Activated effector memory CD4-positive, alpha-beta T cell treated with Interleukin-2 at 50 U/mL for 16 hours (primary cell): ENCODE measurements at places on chromosomes 3 and 15.

DNA sequence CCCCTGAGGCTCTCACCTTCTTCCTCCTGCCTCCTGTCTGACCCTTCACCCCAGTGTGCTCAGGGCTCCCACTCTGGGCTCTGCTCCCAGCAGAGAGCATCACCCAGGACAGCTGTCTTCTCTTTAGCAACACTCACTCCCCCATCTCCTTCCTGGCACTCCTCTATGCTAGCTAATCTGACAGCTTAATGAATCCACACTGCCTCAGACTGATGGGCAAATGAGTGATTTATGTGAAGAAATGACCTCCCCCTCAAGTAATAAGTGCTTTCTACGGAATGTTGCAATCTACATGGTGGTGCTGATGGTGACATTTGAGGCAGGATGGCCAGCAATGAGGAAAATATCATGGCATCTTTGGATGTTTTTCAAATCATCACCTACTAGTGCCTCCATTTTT, 83.6 kb downstream of the LSM3 start:
- DNase-seq, result no peak

DNA sequence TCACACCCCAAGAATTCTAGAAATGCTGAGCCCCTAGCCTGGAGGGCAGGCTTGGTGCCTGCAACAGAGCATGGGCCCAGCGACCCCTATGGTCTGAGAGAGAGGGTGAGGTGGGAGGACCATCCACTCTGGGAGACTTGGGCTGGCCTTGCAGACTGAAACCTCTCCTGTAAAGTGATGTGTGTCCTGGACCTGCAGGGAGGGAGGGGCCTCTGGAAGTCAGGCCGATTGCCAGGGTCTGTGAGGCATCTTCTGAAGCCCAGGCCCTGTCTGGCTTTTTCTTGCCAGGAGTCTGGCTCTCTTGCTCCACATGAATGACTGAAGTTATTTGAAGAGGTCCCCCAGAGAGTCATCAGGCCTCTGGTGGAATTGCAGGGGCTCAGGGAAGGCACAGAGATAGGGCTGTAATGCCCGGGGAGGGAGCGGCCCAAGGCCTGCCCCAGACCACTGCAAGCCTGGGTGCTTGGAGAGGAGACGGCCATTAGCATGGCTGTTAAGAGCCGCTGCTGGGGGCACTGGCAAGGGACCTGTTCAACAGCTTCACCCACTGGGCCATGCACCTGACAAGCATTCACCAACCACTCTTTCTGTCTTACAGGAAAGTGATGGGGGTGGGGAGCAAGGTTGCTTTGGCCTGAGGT, 56.0 kb upstream of the CHRNA7 start:
- no peak for DNase-seq

DNA sequence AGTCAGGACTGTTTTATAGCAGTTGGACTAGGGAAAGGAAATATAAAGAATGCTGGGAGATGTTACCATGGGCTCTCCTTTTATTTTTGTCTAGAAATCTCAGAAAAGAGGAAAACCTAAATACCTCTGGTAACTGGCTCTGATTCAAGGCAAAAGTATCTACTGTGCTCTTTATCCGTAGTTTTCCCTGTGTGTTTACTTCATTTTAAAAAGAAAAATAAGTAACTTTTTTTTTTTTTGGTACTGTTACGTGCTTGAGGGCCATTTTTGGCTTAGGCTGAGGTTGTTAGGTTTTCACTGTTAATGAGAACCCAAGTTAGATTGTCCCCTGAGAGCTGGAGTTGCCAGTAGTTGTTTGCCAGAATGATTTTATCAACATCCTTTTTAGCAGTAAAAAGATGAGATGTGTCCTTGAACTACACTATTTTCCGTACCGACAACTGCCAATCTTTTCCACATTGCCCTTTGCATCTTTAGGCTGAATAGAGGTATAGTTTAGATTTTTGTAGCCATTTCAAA, 35.8 kb downstream of the IQGAP1 start:
- DNase-seq, result no peak

DNA sequence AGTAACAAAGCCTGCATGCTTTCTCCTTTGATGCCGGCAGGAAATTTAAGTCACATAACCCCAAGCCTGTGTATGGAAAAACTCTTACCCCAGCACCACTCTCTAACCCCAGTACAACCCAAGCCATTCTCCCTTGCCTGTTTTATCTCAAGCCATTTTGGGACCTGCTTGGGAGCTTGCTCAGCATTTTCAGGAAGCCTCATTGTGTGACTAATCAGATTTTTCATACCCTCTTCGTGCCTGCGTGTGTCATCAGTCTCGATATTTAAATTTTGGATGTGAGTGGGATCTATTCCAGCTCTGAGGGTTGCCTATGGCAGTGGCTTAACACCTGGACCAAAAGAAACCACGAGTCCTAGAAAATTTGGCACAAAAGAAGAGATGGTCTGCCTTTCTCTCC, 426.2 kb downstream of the SQOR start:
- no peak for DNase-seq

DNA sequence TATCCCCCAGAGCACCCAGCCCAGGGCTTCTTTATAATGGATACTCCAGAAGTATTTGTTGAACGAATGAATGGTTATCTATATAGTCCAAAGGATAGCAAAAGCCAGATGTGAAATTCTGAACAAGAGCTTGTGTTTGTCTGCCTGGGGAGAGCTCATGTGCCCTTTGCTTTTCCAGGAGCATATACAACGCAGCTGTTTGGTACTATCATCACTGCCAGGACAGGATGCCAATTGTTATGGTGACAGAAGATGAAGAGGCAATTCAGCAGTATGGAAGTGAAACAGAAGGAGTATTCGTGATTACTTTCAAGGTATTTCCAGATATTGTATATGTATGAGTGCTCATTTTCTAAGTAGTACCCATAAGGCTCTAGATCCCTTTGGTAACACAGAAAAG, 15.2 kb downstream of the DIS3L start:
- DNase-seq, result no peak

GRCh38 chr15:62828364-62828763, 214.2 kb upstream of the TPM1 start:
- DNase-seq, result no peak

DNA sequence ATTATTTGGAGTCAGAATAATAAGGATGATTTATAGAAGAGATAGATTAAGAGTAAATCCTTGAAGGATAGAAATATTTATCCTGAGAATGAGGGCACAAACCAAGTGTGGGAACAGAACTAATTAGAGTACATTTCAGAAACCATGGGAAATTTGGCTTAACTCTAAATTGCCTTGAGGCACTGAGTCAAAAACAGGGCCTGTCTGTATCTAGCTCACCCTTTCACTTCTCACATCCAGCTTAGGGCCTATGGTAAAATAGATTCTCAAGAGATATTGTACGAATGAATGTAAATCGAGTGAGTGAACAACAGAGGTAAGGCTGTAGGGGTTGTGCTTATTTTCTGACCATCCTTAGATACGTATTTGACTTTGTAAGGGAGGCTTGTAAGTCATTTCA, 586.1 kb upstream of the DPPA4 start:
- no peak for DNase-seq

DNA sequence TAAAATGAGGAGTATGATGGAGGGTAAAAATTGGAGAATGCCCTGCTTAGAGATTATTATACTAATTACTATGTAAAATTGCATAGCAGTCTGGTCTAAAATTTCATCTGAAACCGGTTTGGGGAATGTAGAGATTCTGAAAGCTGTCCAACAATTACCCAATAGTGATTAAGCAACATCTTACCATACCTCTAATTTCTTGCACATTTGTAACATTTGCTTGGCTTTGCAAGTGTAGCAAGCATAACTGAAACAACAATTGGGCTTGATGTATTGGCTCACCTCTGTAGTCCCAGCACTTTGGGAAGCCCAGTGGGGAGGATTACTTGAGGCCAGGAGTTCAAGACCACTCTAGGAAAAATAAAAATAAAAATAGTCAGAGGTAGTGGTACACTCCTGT, 17.4 kb downstream of the AADACL2 start:
- no peak for DNase-seq

GRCh38 chr3:149449182-149449581, 25.3 kb upstream of the TM4SF4 start:
- DNase-seq, result no peak

GRCh38 chr15:98764291-98764690, 116.0 kb downstream of the IGF1R start:
- DNase-seq, result no peak

DNA sequence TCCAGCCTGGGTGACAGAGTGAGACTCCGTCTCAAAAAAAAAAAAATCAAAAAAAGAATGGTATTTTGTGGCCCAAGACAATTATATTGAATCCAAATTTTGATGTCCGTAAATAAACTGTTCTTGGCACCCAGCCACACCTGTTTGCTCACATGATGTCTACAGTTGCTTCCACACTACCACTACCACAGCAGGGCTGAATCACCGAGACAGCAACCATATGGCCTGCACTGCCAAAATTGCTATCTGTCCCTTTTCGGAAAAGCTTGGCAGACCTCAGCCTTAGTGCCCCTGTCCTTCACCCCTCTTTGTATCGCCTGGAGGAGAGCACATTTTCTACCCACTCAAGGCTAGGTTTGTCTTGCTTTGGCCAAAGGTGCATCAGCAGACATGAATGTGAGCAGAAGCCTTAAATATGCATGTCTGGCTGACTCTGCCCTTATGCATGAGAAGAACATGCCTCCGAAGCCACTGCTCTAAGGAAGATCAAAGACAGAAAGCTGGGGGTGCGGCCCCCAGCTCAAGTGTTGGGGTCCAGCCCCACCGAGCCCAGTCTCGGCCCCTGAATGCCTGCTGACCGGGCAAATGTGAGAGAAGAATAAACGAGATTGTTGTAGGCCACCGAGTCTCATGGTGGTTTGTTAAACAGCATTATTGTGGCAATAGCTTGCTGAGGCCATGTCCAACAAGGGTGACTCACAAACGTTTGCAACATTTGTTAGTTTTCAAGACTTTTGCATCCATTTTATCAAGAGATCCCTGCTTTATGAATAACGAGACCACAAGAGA, 108.1 kb downstream of the TPRA1 start:
- DNase-seq, result no peak

GRCh38 chr3:30026851-30027250, 579.5 kb upstream of the TGFBR2 start:
- DNase-seq, result no peak

- DNase-seq, result no peak
These were observed 25.1 kb downstream of the LRRFIP2 start for GRCh38 chr3:37149257-37149656.

- DNase-seq, result no peak
These were observed 16.7 kb upstream of the ZMAT3 start for GRCh38 chr3:179088306-179088705.

DNA sequence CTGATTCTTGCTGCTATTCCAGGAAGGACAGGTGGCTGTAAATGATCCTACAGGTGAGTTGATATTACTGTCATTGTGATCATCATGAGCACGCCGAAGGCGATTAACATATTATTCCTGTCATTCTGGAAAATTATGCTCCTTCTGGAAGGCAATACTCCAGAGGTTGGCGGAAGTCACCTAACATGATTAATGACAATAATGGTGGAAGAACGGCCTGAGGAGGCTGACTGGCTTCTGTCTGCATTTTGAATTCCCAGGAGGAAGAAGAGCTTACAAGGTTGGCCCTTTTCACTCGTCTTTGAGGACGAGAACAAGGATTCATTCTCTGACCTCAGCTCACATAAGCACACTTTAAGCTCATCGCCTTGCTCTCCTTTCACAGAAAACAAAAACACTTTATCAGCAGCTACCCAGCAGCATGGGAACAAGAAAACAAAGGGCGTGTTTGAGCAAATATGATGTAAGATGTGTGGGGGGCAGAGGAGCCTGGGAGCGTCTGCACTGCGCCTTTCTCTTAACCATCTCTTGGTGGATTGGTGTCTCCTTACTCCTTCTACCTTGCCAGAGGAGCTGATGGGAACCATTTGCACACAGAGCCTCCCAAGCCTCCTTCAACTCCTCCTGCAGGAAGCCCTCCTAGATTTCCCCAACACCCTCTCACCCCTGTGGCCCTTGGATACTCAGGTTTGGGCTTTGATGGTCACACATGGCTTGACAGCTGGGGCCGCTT, 23.0 kb downstream of the ACSBG1 start:
- DNase-seq, result no peak

GRCh38 chr3:169541528-169541927, 122.0 kb downstream of the MECOM start:
- no peak for DNase-seq

DNA sequence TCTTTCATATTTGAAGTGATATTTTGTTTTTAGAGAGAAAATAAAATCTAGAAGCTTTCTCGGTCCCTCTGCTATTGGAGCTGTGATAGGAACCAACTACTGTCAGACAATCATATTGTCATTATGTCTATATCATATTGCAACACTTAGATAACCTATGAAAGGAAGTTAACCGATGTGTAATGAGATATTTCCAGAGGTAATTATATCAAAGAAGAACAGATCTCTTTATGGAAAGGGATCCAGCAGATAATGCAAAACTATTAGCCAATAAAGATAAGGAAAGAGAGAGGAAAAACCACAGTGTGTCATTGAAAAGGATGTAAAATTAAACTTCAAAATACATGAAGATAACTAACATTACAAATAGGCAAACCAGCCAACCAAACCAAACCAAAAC, 529.1 kb upstream of the CCDC54 start:
- no peak for DNase-seq

- DNase-seq, result peak; percentile 48
These were observed 17.3 kb downstream of the C3orf18 start for GRCh38 chr3:50550079-50550736.

- no peak for DNase-seq
These were observed 29.9 kb downstream of the TIGIT start for GRCh38 chr3:114323546-114324254.

DNA sequence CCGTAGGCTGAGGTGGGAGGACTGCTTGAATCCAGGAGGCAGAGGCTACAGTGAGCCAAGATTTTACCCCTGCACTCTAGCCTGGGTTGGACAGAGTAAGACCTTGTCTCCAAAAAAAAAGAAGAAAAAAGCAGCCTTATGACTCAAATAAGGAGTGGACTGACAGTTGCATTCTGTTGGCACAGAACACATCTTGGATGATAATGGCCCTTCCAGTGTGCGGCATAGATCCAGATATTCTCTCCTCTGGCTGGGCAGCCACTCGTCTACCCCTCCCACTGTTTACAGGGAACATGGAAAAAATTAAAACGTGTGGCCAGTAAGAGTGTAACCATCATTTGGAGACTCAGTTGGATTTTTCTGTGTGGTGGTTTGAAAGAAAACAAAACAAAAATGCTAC, 118.6 kb upstream of the RNF7 start:
- no peak for DNase-seq

- no peak for DNase-seq
These were observed 276.6 kb downstream of the SHQ1 start for GRCh38 chr3:72571638-72572114.

- DNase-seq, result no peak
These were observed 262.2 kb downstream of the CHL1 start for GRCh38 chr3:458653-459310.

DNA sequence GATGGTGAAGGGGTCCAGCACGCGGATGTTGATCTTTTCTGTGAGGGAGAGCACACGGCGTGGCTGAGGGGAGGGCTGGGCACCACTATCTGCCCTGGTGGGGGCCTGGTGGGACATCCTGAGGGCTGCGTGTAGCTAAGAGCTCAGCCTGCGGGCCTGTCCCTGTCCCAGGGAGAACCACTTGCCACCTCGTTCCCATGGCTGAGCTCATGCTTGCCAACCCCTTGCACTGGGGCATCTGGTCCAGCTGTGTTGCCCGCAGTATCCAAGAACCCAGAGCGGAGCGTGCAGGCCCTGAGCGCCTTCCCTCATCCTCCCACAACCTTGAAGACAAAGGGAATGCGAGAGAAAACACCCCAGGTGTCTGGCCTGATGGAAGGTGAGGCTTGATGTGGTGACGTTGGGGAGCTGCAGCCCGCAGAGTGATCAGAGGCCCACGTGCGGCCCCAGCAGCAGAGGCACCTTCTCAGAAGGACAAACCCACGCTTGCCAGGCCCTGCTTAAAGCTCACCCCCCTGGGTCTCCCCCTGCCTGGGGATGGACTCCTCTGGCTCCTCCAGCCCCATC, 28.9 kb downstream of the TKT start:
- no peak for DNase-seq
